Activated T-cell treated with anti-CD3 and anti-CD28 coated beads, Interleukin-2, amount 50 U/mL, for 4 hours (primary cell): ENCODE measurements at places on chromosomes 3 and 15.

DNA sequence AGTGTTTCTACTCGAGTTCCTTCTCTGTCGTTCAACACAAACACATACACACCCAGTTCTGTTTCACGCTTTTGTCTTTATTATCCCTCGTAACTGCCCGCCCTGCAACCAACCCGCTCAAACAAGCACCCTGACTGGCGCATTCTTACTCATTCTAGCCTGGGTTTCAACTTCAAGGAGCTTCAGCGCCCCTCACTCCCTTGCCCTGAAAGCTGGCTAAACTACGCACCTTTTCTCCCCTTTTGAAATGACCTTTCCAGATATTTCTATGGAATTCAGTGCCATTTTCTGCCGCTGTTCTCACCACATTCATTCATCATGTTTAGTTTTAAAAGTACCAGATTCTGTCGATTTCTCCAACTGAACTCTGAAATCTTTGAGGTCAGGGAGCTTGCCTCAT lies 653 bp upstream of the MFSD1 start:
- DNase-seq = no peak

GRCh38 chr3:7074217-7074616 lies 213.3 kb downstream of the GRM7 start:
- no peak for DNase-seq

- no peak for DNase-seq
These were observed 76.1 kb downstream of the FRMD4B start for GRCh38 chr3:69309814-69310213.

DNA sequence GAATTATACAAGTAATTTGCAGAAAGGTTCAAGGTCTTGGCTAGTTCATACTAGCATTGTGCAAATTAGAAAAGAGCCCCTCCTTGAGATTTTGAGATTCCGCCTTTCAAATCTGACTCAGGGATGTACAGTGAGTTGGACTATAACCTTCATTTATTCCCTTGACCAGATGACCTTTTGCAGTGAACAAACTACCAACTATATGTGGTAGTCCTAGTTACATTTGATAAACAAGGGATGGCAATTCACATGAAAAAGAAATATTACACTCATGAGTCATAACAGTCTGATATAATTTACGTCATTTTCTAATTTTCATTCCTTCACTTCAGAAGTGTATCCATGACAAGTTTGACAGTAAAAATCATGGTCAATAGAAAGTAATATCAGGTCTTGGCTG lies 860.4 kb downstream of the ROBO1 start:
- no peak for DNase-seq

DNA sequence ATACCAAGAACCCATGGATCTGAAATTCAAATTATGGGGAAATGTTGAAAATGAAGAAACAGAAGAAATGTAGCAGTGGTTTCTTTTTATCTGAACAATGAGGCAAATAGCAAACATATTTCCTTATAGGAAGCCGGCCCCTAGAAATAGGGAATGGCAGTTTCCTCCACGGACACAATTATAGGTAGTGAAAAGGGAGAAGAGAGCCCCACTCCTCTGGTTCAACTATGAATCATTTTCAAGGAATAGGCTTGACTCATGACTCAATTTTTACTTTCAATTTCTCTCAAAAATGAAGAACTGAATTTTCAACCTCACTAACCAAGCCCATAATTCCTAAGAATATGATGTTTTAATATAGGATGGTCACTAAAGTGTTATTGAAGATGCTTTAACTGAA lies 243.1 kb downstream of the MECOM start:
- no peak for DNase-seq

GRCh38 chr15:65796610-65797078 lies 4.6 kb upstream of the DENND4A start:
- no peak for DNase-seq

GRCh38 chr15:94295275-94295674 lies 63.9 kb downstream of the MCTP2 start:
- DNase-seq = no peak
